CD4-positive, alpha-beta T cell treated with Interleukin-4 for 4 hours (primary cell): ENCODE measurements at places on chromosomes 5 and 9.

- DNase-seq = no peak
These were observed 101.0 kb downstream of the USP20 start for GRCh38 chr9:129936222-129936621.

DNA sequence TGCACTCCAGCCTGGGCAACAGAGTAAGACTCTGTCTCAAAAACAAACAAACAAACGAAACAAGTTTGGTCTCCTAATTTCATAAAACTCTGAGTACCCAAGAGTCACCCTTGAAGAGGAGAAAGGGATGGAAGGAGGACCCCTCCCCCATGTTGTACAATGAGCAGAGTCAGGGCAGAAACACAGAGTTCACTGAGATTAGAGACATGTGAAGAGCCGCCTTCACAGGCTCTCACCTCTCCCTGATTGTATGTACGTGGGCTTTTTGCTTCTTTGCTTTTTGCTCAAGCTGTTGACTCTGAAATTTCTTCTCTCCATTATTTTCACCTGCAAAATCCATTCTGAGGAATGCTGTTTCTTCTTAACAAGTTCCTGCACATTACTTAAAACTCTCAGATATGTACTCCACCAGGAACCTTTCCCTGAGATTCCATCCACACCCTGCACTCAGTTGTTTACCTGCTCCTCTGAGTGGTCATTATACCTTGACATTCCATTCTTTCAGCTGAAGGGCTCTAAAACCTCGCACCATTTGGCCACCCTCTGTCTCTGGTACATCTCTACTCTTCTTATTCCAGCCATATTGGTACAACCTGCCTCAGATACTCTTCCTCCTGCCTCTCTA, 44.4 kb upstream of the ABCA1 start:
- no peak for DNase-seq

DNA sequence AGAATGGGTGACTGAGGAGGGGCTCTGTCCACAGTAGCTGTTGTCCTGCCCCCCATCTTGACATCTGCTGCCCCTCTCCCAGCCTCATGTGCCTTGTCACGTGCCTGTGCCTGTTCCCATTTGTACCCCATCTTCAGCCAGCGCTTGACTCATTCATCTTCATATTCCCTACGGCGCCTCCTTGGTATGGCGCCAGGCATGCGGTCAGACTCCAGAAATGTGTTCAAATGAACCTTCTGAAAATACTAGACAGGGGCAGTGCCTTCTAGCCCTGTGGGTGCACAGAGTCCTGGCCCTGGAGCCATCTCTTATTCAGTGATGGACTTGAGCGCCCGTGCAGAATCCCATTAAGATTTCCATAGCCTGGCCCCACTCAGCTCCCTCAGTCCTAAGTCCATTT, 46.2 kb downstream of the CFAP77 start:
- no peak for DNase-seq

- no peak for DNase-seq
These were observed 461.1 kb upstream of the DAP start for GRCh38 chr5:11222169-11222568.

- DNase-seq = no peak
These were observed 165.9 kb downstream of the ALDH1A1 start for GRCh38 chr9:72786948-72787347.

DNA sequence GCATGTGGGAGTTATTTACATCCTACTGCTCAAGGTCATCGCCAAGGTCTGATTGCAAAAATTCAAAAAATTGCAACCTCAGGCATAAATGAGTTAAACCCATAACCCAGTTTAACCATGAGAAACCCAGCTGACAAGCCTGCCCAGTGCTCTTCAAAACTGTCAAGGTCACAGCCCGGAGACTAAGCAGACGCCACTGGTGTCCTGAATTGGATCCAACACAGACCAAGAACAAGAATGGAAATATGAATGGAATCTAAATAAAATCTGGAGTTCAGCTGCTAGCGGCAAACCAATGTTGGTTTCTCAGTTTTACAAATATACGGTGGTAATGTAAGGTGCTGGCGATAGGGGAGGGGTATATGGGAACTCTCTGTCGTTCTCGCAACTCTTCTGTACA, 201.5 kb upstream of the MVB12B start:
- no peak for DNase-seq

DNA sequence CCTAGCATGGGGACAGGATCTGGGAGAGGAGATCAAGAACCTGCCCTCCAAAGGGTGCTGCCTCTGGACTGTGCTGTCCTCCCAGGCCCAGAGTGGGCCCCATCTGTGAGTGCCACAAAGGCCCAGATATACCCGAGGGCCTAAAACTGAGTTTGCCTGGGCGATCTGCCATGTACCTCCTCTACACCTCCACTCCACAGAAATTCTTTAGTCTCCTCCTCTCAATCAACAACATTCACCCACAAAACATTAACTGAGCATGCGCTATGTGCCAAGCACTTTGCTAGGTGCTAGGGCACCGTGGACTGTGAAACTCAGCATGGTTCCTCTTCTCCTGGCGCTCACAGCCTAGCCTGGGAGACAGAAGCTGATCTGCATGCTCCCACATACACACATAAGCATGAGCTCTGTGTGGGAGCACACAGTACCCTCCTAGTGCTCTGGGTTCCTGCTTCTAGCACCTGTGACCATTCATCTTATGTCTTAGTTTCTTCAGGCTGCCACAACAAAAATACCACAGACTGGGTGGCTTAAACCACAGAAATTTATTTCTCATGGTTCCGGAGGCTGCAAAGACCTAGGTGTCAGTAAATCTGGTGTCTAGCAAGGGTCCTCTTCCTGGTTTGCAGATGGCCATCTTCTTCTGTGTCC, 82.0 kb upstream of the FSTL4 start:
- no peak for DNase-seq

DNA sequence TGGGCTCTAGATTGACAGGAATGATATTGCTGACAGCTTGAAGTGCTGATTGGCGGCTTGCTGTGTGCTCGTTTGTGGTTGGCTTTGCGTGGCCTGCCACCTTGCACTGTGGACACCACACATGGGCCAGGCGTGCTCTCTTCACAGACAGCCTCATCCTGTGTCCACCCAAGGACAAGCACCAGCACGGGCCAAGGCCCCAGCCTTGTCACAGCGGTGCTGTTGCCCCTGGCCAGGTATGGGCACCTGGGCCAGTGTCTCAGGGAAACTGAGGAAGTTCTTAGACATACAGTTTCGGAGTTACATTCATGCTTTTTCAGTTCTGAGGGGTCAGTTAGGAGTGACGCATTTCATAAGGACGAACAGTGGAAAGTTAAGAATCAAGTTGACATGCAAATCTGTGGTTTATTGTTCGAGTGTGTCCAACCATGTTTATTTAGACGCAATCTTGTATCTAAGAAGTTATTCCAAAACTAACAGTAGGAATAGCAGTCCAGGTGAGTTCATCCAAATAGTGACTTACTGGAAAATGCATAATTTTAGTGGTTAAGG, 125.9 kb downstream of the EHMT1 start:
- DNase-seq = no peak

- peak; percentile 71 for DNase-seq
These were observed 9.2 kb upstream of the GPRIN1 start for GRCh38 chr5:176619203-176619568.

DNA sequence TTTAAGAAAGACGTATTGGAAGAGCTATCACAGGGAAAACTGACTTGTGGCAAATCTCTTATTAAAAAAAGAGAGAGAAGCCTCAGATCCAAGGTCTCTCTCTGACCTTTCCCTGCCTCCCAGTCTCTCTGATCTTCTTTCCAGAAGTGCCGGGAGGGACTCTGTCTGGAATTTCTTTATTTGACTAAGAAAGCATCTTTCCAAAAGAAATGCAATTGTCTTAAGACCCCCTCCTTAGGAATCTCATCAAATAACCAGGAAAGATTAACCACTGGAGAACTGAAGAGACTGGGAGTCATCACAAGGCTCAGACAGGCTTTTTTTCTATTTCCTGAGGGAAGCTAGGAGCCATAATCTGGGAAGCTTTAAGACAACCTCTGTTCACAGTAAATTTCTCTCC, 4.6 kb downstream of the C1QTNF3 start:
- DNase-seq = no peak

GRCh38 chr9:1857808-1858207, 157.3 kb upstream of the SMARCA2 start:
- DNase-seq = no peak

- DNase-seq = no peak
These were observed 21.5 kb upstream of the SEMA4D start for GRCh38 chr9:89519366-89519805.

GRCh38 chr9:9752722-9753121, 860.1 kb downstream of the PTPRD start:
- DNase-seq = no peak

DNA sequence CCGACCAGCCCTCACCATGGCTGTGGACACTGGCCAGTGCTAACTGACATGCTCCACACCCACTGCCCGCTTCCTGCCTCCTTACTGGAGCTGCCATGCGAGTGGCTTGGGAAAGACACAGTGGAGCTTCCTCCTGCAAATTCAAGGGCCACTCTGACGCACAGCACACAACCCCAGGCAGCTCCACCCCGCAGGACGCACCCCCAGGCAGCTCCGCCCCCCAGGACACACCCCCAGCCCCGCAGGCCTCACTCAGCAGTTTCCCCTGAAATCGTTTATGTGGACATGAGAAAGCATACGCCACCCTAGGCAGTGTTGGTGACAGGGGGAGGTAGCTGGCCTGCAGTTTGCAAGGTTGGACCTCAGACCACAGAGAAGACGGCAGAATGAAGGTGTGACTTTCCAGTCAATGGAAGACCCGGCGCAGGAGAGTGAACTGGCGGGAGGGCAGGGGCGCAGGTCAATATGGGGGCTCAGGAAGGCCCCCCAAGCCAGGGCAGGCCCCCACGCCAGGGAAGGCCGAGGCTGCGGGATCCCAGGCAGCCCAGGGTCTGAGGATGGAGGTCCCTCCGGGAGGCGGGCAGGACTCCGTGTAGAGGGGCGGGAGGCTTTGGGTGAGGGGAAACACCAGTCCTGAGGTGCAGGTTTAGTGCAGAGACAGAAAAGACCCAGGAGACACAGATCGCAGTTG, 21.6 kb downstream of the LPCAT1 start:
- peak; percentile 33 for DNase-seq

DNA sequence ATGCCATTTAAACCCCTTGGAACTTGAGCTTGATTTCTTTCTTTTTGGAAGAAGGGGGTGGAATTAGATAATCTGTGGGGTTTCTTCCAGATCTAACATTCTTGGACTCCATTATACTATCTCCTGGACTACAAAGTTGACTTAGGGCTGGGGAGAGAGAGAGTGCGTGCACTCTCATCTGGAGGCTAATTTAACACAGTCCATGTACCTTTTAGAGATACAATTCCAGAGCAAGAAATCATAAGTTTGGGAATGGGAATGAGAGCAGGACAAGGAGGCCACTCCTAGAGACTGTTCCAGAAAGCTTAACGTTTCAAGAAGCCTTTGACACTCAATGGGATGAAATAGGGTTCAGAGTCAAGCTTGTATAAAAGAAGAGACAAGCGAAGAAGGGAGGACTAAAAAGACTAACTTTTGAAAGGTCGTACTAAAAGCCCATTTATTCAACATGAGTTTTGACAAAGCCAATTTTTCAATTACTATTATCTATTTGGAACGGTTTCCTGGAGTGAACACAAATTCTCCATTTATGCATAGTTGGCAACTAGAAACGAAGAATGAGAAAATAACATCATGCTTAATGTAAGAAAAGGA, 83.4 kb downstream of the ACTL7B start:
- DNase-seq = no peak

DNA sequence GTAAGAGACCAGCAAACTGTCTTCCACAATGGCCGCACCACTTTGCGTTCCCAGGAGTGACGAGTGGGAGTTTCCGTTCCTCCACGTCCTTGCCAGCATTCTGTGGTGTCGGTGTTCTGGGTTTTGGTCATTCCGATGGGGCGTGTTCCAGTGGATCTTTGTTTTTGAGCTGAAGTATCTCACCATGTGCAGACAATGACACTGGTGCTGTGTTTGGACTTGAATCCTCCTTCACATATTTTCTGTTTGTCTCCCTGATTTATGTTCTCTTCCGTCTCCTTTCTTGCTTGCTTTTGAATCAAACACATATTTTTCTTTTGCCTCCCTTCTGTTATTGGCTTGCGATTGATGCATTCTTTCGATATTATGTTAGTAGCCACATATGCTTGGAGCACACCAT, 60.8 kb upstream of the IRX4 start:
- no peak for DNase-seq

- DNase-seq = no peak
These were observed 18.1 kb upstream of the RGMB start for GRCh38 chr5:98755406-98755805.

- no peak for DNase-seq
These were observed 1.2 kb upstream of the TMOD1 start for GRCh38 chr9:97500263-97500662.

DNA sequence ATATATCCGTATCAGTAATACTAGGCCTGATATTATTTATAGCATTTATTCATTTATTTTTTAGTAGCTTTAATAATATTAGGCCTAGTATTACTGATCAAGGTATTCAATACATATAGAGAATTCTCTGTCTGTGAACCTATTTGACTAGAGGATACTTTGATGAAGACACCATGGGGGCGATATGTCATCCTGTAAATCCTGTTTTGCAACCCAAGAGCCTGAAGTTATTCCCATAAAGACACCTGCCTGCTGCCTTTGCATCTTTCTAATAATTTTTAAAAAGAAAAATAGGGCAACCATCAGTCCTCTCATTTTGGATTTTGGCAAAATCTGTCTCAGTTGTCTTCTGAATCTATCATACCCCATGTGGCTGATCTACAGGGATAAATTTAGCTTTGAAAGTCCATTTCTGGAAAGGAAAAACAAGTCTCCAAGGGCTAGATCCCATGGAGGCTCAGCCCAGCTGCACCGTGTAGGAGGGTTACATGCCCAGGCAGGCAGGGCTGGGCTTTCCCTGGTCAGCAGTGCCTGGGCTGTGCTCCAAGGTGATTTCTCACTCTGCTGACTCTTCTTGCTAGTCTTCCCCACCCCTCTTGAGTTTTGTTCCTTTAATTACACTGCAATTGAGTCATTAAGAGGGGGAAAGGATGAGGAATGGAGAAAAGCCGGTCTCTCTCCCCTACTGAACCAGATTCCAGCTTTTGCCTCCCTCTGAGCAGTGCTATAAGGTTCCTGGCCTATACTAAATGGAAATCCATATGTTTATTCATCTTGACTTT, 169.0 kb downstream of the TRIM32 start:
- no peak for DNase-seq

- DNase-seq = no peak
These were observed 49.1 kb downstream of the GNA14 start for GRCh38 chr9:77598991-77599390.

GRCh38 chr5:14323466-14323865, 180.3 kb downstream of the TRIO start:
- no peak for DNase-seq

- DNase-seq = no peak
These were observed 51.9 kb downstream of the COL27A1 start for GRCh38 chr9:114207034-114207810.

GRCh38 chr5:97355775-97356174, 172.7 kb upstream of the RIOK2 start:
- no peak for DNase-seq
